ENCODE measurements at places on chromosomes 5 and 9.
A peak's percentile ranks its signal among the peaks of the same experiment; 100 is the strongest.

- DNase-seq = no peak
These were observed 108.1 kb upstream of the IL6ST start for GRCh38 chr5:56102889-56103288.

DNA sequence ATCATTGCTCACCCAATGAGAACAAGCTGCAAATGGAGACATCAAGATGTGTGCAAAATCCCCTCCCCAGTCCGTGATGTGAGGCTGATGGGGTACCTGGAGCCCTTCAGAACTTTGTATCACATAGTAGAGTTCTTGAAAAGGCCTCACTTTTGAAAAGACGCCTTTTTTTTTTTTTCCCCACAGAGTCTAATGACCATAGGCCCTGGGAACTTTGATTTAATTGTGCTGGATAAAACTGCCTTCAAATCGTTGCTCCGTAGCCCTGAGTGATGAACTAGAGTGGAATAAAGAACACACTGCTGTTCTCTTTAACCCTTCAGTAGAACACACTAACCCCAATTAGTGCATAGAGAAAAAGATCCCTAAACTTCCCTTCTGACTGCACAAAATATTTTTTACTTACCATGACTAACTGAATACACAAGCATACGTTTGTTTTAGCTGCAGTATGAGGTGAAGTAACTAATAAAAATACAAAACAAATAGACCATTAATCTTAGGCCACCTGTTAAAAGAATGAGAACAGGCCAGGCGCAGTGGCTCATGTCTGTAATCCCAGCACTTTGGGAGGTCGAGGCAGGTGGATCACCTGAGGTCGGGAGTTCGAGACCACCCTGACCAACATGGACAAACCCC is 15.1 kb downstream of the PSAT1 start:
- DNase-seq = no peak

DNA sequence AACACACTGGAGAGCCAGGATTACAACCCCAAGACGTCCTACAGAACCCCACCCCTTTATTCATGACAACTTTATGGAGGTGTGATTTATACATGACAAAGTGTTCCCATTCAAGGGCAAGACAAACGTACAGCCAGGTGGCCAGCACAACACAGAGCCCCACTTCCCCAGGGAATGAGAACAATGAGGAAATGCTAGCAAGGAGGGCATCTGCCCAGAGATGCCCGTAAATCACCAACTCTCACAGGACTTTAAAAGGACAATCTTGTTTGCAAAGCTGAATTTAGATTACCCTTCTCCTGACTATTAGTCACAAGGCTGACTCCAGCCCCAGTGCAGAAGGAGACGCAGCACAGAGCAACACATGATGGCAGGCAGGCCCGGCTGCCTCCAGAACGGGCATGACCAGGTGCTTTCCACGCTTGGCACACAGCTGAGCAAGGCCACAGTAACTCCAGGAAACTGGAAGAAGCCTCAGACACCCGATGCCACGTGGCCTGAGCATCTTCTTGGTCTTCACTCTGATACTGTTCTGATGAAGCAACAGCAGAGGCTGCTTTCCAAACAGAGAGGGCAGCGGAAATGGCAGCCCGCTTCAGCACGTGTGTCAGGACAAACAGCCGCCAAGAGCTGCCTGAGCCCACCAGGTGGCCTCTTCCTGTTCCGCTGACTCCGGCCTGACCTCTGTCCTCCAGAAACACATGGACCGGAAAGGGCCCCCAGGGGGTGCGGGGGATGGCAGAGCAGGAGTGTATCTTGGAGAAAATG is 51.4 kb downstream of the ROR2 start:
- DNase-seq = peak; percentile 95

GRCh38 chr9:114084282-114085073 is 6.4 kb upstream of the AMBP start:
- no peak for DNase-seq

DNA sequence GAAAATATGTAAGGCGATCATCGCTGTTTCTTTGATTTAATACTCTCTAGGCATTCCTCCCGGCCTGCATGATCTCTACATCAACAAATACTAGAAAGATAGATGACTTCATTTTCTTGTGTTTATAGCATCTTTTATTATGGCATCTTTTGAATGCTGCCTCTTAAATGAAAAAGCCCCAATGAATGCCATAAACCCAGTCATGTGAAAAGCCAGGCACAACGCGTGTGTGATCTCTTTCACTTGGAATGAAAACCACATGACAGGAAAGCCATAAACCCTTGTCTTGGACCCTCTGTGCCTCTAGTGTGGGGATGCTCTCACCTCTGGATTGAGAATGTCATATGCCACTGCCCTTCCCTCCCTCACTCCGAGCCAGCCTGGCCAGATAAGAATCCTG is 476.2 kb downstream of the SEMA5A start:
- DNase-seq = no peak

GRCh38 chr5:110916381-110917049 is 155.0 kb upstream of the TSLP start:
- no peak for DNase-seq

DNA sequence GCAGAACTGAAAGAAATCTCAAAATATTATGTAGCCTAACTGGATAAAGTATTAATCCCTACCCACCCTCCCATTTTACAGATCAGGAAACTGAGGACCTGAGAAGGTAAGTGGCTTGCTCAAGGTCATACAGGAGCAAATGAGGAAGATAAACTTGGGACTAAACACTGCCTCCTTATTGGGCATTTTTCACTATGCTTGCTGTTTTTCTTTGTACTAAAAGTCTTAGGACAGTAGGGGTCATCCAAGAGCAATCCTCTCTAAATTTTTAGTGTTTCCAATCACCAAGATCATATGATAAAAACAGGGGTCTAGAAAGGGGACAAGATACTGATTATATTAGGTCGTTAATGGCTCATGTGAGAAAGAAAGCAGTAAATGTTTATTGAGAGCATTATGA is 80.8 kb downstream of the RORB start:
- no peak for DNase-seq

DNA sequence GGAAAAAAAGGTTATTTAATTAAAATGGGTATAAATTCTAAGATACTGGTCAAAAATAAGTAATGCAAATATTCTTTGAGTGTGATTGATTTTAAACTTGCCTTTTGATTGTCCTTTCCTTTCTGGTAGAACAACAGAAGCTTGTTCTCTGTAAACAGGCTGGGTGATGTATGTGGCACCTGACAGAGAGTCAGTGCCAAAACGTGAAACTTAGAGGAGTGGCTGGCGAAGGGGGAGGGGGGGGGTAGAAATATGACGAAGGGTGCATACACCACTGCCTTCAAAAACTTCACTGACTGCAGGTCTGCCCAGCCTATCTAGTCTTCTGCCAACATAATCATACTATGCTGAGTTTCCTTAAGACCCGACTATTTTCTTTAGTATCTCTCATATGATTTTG is 629.8 kb upstream of the SEMA6A start:
- no peak for DNase-seq

- DNase-seq = no peak
These were observed 6.7 kb downstream of the INIP start for GRCh38 chr9:112711050-112711689.

DNA sequence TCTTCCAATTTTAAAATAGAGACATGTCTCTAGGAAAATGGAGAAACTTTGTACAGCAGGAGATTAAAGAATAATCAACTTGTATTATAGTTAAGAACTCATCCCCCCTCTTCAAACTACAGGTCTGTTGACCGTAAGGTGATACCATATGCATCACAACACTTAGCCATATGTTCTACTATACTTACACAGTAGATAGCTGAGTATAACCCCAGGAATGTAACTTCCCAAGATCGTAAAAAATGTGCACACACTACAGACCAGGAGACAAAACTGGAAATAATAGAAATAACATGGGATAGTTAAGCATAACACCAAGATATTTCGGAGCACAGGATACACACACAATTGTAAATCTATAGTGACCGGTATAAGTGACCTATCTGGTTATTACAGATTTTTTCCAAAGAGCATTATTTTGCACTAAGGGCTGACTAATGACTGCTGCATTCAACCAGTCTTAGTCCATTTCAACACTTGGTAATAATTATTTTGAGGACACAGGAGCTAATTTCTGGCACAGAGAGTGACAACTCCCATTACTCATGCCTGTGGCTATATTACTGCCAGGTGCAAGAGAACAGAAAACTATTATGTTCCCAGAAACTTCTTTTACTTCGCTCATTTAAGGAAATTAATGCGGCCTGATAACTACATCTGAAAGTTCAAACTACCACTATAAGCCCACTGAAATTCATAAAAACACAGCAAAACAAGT is 15.4 kb upstream of the ZNF622 start:
- DNase-seq = no peak

DNA sequence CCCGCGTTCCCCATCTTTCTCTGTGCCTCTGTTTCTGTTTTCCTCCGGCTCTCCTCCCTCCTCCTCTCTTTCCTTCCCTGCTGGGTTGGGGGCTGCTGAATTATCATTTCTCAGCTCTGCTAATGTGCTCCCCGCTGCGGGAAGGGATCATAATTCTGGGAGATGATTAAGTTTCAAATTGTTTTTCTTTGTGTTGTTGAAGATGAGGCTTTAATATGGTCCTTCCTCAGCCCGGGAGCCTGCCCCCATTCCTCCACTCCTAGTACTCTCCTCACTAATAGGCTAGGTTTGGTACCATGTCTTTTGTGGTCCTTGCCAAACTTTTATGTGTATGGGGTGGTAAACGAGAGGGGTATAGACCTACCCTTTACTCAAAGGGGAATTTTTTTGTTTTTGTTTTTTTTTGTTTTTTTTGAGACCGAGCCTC is 5.7 kb upstream of the PCDH1 start:
- DNase-seq = no peak

GRCh38 chr5:17374973-17375742 is 122.9 kb upstream of the TAF11L2 start:
- no peak for DNase-seq

DNA sequence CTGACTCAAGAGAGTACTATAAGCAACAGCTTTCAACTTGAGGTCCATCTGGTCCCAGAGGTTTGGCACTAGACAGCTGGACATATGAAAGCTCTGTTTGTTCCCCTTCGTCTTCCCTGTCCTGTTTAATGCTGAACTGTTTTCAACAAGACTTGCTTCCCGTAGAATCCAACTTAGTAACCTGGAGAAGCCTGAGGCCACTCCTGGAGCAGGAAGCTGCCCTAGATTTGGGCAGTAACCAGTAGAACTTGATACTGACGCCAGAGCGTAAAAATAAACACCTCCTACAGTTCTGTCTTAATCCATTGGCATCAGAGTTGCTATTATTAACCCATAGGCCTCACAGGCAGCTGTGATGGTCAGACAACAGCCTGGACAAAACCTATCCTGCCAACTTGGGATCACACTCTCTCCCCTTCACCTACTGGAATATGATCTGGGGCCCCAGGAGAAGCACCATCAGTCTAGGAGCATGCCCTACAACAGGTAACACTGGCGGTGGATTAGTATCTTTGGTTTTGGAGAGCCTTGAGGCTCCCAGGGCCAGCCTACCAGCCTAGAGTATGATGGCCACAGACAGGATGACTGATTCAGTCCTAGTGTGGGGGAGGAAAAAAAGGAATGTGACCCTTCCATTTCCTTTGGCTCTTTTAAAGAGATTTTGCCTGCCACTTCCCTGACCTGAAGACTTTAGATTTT is 29.2 kb downstream of the RUSC2 start:
- DNase-seq = no peak

- DNase-seq = no peak
These were observed 9.9 kb downstream of the SAXO1 start for GRCh38 chr9:19023078-19023477.

- no peak for DNase-seq
These were observed 1.7 kb downstream of the CAMSAP1 start for GRCh38 chr9:135905380-135906258.

DNA sequence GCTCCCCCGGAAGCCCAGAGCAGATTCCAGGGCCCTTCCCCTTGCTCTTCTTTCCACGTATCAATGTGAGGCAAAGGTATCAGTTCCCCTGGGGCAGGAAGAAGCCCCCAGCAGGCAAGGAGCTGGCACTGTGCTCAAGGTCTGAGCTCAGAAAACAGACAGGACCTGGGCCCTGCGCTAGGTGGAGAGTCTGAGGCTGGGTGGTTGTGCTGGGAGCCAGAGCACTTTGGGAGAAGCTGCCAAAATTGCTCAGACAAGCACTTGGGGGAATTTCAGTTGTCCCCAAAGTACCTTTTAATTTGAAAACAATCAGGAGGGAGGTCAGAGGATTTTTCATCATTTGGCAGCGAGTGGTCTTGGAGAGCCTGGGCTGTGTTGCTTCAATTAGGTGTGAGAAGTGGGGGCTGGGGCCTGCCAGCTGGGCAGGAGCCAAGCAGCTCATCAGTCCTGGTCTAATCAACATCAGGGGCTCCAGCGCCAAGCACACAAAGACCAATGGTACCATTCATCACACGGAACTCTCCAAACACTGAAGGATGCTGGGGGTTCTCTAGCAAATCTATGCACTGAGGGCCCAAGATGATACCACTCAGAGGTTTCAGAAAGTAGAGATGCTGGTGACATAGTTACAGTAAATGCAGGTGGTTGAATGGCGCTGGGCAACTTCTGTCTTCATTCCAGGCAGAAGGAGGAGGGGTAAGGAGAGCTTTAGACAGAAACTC is 176.5 kb downstream of the SNX18 start:
- DNase-seq = no peak

DNA sequence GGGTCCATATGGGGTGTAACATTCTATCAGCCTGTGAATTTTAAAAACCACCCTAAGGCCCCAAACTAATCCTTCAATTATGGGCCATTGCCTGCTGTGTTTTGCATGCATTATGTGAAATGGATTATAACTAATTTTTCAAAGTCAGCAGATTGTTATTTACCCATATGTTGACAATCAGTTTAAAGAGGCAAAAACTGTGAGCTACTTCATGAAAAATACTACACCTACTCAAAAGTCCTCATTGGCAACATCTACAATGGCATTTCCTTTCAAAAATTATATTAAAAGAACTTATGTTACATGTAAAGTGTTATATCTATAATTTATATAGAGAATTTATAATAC is 49.0 kb upstream of the KIF2A start:
- DNase-seq = no peak

DNA sequence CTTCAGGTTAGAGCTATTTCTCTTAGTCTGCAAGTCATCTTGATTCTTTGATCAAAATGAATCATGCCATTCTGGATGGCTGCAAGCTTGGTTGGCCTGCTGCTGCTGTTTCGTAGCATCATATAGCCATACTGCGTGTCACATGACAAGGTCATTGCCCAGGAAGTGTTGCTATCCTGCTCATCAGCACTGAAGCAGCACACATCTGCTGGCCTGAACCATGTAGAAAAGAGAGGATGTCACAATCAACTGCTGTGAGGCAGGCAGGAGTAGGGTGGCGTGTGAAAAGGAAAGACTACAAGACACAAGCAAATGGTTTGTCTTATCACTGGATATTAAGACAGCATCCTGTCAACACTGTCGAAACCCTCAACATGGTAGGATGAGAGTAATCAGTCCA is 376.7 kb upstream of the RORB start:
- DNase-seq = no peak

Data from SHP77 treated with DMSO at 0.1 percent for 48 hours (cell line).